ENCODE measurements at places on chromosomes 16 and 17. TPM values are rescaled to one million over a fixed set of nuclear protein-coding genes. Genes with fewer than 3 reads are reported as not detected.

Gene OGFOD3
- total RNA-seq, result 87.6 TPM

DNA sequence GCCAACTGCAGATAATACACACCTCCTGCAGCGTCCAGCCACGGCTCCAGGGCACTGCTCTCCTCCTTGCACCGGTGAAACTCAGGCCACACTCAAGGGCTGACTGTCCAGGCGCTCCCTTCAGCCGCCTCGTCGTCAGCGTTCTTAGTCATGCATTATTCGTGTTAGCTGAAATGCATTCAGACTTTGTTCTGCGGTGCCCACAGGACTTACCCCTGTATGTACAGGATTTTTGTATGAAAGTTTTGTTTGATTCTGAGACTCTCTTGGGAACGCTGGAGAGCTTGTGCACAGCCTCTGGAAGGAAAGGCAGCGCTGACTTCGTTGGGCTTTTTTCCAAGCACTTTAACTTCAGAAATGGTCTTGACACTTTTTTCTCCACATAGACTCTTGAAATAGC is 22.1 kb downstream of the CIBAR2 start:
- 0 out of 2 replicates have a peak, but pooled peaks cover 6% of the 10 kb centered on the region for H3K27me3 ChIP-seq
- no peaks in the 10 kb centered on the region for H3K4me1 ChIP-seq
- H3K36me3 ChIP-seq, result no peaks in the 10 kb centered on the region
- DNase-seq, result no peak
- no peak overlapping the region for H3K4me3 ChIP-seq

Gene SLFN12L
- 0.72 TPM for total RNA-seq

GRCh38 chr16:13780406-13781168 is 139.4 kb upstream of the ERCC4 start:
- H3K4me1 ChIP-seq, result no peaks in the 10 kb centered on the region
- no peaks in the 10 kb centered on the region for H3K27me3 ChIP-seq
- H3K36me3 ChIP-seq, result no peaks in the 10 kb centered on the region
- DNase-seq, result no peak
- no peak overlapping the region for H3K4me3 ChIP-seq

DNA sequence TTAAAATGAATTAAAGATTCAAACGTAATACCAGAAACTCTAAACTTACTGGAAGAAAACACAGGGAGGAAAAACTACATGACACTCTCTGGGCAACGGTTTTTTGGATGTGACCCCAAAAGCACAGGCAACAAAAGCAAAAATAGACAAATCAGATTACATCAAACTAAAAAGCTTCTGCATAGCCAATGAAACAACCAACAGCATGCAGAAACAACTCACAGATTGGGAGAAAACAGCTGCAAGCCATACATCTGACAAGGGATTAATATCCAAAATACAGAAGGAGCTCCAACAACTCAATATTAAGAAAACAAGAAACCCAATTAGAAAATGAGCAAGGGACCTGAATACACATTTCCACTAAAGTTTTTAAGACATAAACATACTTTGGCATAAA is 69.2 kb upstream of the ALOX12 start:
- no peaks in the 10 kb centered on the region for H3K27me3 ChIP-seq
- no peak for DNase-seq
- H3K36me3 ChIP-seq, result no peaks in the 10 kb centered on the region
- H3K4me3 ChIP-seq, result no peak overlapping the region
- H3K27ac ChIP-seq, result no peak overlapping the region
- H3K4me1 ChIP-seq, result no peaks in the 10 kb centered on the region
